Stimulated activated CD4-positive, alpha-beta T cell treated with anti-CD3 and anti-CD28 coated beads, TNF-alpha, amount 100 ng/mL, for 48 hours (primary cell): ENCODE measurements at places on chromosomes 11 and 22.

DNA sequence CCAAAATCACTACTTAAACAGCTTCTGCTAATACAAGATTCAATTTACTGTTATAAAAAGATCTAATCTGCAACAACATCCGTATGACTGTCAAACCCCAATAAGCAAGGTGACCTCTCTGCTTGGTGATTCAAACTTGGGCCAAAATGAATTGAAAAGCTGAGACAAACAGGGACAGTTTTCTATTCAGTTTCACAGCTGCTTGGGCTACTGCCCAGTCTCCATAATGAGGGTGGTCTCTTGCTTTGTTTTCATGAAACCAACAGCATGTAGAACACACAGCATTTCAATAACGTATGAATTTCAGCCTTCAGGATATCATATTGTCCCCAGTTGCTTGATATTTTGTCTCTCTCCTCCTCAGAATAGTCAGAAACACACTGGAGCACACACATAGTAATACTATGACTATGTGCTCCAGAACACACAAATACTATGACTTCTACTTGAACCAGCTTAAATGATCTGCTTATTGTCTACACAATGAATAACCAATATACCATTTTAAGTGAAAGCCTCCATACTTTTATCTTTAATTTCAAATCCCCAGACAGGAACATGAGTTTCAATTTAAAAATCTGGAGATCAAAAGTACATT lies 285.0 kb downstream of the TTC28 start:
- DNase-seq, result no peak

DNA sequence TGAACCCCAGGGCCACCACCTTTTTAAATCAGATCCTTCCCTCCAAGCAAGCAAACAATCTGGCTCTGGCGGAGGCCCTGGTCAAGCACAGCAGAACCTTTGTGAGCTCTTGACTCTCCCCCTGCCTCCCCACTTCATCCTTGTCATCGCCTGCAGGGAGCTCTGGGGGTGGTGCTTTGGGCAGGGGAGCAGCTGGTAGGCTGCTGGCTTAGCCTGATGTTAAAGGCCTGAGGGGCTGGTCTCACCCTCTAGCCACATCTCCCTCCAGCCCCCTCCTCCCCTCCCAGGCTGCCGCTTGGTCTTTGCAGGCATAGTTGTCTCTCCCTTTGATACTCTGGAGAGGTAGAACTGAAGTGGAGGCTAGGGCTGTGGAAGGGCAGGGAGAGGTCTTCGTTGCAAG lies 50.9 kb downstream of the THAP12 start:
- DNase-seq, result no peak

GRCh38 chr11:65448418-65449105 lies 26.0 kb downstream of the NEAT1 start:
- no peak for DNase-seq

- no peak for DNase-seq
These were observed 957.2 kb downstream of the BRD1 start for GRCh38 chr22:48870436-48870835.

DNA sequence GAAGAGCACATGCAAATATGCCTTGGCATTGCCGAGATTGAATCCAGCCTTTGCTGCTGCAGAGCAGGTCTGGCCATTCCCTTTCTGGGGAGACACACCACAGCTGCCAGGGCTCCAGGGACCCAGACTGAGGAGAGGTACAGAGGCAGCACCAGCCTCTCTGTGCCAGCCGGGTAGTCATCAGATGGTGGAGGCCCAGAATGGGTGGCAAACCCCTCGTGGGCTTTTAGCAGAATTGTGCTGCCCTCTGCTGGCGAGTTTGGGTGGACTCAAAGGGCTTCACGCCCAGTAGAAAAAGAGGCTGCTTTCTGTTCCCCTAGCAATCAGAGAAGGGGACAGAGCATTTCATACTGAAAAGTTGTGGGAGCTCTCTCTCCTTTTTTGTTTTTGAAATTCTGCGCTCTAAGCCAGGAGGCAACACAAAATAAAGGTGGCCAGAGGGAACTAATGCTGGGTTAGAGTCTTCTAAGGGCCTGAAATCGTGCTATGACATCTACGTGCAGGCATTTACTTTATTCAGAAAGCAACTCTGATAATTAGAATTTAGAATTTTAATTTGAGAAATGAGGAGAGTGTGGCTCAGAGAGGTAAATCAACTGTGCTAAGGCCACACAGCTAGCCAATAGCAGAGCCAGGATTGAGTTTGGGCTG lies 158.8 kb upstream of the NAV2 start:
- peak; percentile 54 for DNase-seq

GRCh38 chr22:35154937-35155387 lies 89.0 kb downstream of the ISX start:
- no peak for DNase-seq

DNA sequence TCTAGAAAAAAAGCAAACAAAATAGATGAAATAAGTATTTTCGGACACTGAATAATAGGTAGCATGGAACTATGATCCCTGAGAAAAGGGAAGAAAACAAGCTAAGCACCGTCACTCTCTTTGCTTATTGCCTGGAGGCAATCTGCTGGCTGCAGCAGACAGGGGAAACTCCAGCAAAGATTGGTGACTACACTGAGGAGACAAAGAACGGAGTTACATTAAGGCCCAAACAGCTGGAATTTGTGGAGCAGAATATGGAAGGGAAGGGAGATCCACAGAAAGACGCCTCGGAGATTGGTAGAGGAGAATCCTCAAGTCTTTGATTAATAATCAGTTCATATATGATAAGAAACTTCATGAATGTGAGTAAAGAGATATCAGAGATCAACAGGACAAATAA lies 150.2 kb downstream of the TYR start:
- DNase-seq, result no peak

DNA sequence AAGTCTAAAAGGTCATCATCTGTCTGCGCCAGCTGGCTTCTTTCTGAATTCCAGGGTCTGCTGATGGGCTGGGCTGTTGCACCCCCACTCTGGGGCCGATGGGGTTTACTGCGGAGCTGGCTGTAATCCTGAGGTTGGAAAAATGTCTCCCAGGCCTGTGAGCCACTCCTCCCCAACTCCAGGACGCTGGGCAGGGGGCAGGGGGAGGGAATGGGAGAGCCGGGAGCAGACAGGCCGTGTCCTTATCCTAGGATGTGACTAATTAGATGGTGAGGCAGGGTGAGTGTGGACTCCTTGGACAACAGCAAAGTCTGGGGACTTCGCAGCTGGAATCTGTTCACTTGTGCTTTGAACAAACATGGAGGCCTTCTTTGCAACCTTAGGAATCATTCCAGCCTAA lies 48.7 kb downstream of the LRRC32 start:
- DNase-seq, result no peak

DNA sequence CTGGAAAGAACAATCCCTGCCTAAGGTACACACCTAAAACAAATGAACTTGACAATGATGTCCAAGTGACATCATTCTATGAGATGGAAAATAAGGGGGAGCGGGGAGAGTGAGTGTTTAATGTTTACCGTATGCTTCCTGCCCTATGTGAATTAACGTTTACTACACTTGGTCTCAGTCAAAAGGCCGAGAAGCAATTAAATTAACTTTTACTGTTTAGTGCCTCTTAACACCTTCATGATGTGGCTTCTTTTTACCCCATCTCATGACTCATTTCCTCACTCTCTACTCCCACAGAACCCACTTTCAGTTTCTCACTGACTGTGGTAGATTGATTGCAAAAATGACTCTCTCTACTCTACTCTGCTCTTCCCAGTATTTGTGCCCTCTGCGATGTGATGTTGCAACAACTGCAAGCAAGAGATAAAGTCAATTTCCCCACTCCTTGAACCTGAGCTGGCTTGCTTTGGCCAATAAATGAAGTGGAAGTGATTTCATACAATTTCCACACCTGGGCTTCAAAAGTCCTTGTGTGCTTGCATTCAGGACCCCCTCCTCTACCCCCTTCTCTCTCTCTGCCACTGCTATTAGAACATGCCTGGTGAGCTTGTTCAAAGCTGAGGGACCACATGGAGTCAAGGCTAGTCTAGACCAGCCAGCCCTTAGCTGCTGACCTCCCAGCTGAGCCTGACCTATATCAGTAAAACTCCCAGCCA lies 11.6 kb upstream of the ALKBH3 start:
- no peak for DNase-seq

DNA sequence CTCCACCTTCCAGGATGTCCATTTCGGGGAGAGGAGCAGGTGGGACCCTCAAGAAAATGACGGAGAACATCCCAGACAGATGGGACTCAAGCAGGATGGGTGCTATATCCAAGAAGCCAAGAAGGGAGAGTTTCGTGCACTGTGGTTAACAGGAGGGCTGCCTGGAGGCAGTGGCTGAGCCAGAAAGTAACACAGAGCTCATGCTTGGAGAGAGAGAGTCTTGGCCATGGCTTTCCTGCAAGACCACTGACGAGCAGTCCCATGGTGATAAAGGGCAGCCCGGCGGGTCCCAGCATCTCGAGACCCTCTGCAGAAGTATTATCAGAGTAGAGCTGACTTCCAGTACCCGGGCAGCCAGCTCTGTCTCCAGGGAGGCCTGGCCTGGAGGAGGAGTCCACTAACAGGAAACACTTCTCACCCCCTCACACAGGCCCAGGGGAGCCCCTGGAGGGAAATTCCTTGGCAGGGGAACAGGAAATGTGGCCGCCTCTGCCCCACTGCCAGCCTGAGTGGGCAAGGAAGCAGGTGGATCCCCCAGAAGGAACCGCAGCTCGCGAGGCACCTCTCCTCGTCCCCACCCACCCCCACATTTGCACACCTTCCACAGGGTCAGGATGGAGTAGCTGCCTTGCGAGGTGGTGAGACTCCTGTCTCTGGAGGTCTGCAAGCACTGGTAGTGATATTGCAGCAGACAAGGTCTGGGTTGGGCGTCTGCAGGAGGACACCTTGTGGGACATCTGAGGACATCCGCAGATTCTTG lies 32.2 kb downstream of the CYTH4 start:
- DNase-seq, result no peak

- DNase-seq, result no peak
These were observed 57.5 kb upstream of the PLET1 start for GRCh38 chr11:112318184-112318591.

DNA sequence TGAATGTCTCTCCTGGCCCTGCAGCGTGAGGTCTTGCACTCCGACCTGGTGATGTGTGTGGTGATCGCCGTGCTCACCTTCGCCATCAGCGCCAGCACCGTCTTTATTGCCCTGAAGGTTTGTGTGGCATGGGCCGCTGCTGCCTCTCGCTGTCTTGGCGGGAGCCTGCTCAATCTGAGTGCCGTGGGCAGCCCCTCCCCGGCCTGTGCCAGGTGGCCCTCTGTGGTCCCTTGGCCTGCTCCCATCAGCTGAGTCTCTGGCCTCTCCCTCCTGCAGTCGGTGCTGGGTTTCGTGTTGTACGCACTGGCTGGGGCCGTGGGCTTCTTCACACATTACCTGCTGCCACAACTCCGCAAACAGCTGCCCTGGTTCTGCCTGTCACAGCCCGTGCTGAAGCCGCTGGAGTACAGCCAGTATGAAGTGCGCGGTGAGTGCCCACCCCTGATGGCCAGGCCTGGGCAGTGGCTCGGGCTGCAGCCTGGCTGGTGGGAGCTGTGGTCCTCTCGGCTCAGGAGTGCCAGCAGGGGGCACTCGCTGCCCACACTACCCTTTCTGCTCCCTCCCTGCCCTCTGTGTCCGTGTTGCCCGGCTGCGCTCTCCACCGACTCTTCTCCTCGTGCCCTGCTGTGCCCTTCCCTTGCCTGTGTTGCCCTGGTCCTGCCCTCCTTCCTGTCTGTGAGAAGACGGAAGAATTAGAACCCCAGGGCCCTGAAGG lies 10.2 kb downstream of the PCNX3 start:
- DNase-seq, result no peak

DNA sequence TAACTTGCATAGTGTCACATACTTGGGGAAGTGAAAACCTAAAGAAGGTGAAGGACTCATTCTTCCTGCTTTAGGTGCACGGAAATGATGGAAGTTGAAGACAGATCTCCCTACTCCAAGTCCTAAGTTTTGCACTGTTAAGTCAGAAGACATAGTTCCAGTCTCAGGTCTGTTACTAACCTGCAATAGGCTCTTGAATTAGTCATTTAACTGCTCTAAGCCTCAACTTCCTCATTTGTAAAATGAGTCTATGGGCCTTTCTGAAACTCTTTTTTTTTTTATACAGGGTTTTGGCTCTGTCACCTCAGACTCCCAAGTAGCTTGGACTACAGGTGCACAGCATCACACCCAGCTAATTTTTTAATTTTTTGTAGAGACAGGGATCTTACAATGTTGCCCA lies 30.8 kb upstream of the POU2AF1 start:
- DNase-seq, result no peak

DNA sequence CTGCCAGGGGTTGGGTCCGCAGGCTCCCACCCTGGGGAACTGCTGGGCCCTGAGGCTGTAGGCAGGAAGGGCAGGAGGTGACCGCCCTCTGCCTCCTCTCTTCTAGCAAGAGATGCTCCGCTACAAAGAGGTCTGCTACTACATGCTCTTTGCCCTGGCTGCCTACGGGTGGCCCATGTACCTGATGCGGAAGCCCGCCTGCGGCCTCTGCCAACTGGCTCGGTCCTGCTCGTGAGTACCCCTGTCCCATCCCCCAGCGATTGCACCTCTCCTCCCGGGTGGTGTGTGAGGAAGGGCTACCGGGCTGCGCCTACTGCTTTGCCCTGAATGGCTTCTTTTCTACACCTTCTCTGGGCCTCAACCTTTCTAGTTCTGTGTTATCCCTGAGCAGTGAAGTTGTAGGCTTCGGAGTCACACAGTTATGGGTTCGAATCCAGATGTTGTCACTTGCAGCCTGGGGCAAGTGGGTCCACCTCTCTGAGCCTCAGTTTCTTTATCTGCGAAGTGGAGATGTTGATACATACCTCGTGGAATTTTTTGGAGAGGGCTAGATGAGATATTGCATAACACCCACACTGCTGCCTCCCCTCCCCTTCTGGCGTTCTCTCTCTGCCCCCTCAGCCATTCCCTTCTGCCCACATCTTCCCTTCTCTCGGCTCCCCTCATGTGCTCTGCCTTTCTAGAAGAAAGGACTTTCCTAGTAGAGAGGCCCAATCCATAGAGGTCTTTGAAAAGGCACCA lies 21.1 kb upstream of the MYRF start:
- DNase-seq, result no peak

GRCh38 chr22:21451545-21452520 lies 15.4 kb upstream of the TMEM191C start:
- no peak for DNase-seq
